ENCODE measurements at places on chromosomes 16 and 17. TPM values are rescaled to one million over a fixed set of nuclear protein-coding genes. Genes with fewer than 3 reads are reported as not detected.
A peak's percentile ranks its signal among the peaks of the same experiment; 100 is the strongest.

The RARA gene
- total RNA-seq: 52.0 TPM

GRCh38 chr16:56389554-56389953 is 35.8 kb downstream of the AMFR start:
- no peaks in the 10 kb centered on the region for H3K27me3 ChIP-seq
- no peaks in the 10 kb centered on the region for H3K4me1 ChIP-seq
- no peak overlapping the region for H3K27ac ChIP-seq
- DNase-seq: no peak
- H3K36me3 ChIP-seq: peaks cover 77% of the 10 kb centered on the region

The SAMD14 gene
- total RNA-seq: 0.98 TPM

DNA sequence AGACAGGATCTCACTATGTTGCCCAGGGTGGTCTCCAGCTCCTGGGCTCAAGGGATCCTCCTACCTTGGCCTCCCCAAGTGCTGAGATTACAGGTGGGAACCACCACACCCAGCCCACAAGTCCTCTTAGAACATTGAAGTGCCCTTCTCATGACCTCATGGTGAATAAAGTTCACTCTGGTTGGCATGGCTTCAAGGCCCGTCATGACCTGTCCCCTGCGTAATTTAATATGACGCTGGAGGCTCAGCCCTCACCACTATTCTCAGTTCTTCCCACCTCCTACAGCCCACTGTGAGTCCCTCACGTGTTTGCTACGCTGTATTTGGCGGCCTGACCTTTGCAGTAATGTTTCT is 1.9 kb downstream of the ENDOV start:
- DNase-seq: no peak
- no peak overlapping the region for H3K4me3 ChIP-seq
- H3K27ac ChIP-seq: no peak overlapping the region
- H3K4me1 ChIP-seq: peaks cover 26% of the 10 kb centered on the region
- peaks cover 6% of the 10 kb centered on the region for H3K36me3 ChIP-seq

- H3K27me3 ChIP-seq: no peaks in the 10 kb centered on the region
- H3K4me3 ChIP-seq: no peak within 1 kb of the TSS
- DNase-seq: no peak
- H3K36me3 ChIP-seq: no peaks in the 10 kb centered on the region
Measured at GRCh38 chr16:56864960-56865359, at the start of gene SLC12A3. TSS of gene SLC12A3 (plus strand) at chr16:56865207. CDS start at chr16:56865236, 29 bp downstream.

DNA sequence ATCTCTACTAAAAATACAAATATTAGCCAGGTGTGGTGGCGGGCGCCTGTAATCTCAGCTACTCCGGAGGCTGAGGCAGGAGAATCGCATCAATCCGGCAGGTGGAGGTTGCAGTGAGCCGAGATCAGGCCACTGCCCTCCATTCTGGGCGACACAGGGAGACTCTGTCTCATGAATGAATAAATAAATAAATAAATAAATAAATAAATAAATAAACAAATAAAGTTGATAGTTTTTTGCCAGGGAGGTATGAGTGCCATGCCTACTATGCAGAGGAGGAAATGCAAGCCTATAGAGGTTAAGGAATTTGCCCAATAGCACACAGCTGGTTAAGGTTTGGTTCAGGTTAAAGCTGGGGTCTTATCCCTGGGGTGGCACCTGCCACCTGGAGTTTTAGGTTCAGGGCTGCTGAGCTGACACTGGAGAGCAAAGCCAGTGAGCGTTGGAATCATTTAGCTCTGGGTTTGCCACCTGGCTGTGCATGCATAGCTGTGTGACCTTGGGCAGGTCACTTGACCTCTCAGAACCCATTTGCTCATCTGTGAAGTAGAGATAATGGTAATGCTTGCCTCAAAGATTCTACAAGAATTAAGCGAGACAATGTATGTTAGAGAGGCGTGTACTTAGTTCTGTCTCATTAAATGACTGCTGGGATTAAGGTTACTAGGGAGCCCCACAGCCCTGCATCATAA is 1.2 kb downstream of the OTOA start:
- peaks cover 5% of the 10 kb centered on the region for H3K27me3 ChIP-seq
- no peaks in the 10 kb centered on the region for H3K36me3 ChIP-seq
- peaks cover 12% of the 10 kb centered on the region for H3K4me1 ChIP-seq
- H3K27ac ChIP-seq: no peak overlapping the region

DNA sequence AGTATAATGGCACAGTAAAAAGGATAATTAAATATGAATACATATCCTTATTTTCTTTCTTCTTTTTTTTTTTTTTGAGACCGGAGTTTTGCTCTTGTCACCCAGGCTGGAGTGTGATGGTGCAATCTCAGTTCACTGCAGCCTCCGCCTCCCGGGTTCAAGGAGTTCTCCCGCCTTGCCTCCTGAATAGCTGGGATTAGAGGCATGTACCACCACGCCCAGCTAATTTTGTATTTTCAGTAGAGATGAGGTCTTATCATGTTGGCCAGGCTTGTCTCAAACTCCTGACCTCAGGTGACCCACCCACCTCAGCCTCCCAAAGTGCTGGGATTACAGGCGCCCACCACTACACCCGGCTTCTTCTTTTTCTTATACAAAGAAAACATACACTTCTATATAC is 12.0 kb downstream of the GABARAPL2 start:
- H3K4me3 ChIP-seq: no peak overlapping the region
- H3K27me3 ChIP-seq: no peaks in the 10 kb centered on the region
- no peak for DNase-seq
- H3K4me1 ChIP-seq: peaks cover 6% of the 10 kb centered on the region

GRCh38 chr17:16383772-16384287 is 2.9 kb downstream of the UBB start:
- no peak for DNase-seq
- peaks cover 13% of the 10 kb centered on the region for H3K36me3 ChIP-seq
- no peak overlapping the region for H3K4me3 ChIP-seq
- peak overlapping the region; percentile 23 for H3K27ac ChIP-seq
- peaks cover 57% of the 10 kb centered on the region for H3K4me1 ChIP-seq
- no peaks in the 10 kb centered on the region for H3K27me3 ChIP-seq

DNA sequence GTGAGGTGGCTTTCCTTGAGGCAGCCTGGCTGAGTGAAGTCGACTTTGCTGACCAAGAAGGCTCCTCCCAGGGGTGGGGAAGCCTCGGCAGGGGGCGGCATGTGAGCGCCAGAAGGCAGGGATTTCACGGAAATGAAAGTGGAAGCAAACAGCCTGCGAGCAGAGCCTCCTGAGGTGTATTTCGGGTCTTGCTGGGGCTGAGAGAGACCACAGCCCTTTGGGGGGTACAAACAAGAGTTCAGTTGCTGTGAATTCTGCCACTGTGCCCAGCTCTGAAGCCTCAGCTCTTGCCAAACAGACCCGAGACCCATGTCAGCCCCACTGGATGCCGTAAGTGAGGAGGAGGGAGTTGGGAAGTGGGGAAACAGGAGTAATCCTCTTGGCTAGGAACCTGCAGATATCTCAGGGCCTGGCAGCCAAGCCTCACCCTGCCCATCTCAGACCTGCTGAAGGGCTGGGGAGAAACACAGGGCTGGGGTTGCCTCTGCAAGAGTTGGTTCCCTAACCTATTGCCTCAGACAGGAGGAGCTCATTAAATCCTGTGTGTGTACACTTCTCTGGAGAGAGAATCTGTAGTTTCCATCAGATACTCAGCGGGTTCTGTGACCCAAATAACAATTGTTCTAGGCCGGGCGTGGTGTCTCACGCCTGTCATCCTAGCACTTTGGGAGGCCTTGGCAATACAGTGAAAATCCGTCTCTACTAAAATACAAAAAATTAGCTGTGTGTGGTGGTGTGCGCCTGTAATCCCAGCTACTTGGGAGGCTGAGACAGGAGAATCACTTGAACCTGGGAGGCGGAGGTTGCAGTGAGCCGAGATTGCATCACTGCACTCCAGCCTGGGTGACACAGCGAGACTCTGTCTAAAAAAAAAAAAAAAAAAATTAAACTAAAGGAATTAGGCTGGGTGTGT is at the start of gene IFI35:
Gene IFI35 (plus strand): TSS at position 146 of the 913 bp plus-strand sequence. CDS start 164 bp downstream, at position 310.
- peak; percentile 97 for DNase-seq
- H3K4me3 ChIP-seq: peak within 1 kb of the TSS; percentile 87
- H3K27me3 ChIP-seq: no peaks in the 10 kb centered on the region
- H3K27ac ChIP-seq: peak within 1 kb of the TSS; percentile 89
- H3K4me1 ChIP-seq: peaks cover 33% of the 10 kb centered on the region
- H3K36me3 ChIP-seq: peaks cover 18% of the 10 kb centered on the region

GRCh38 chr16:3781421-3781820 is 64.1 kb upstream of the TRAP1 start:
- no peak for DNase-seq
- H3K36me3 ChIP-seq: peaks cover 77% of the 10 kb centered on the region
- no peaks in the 10 kb centered on the region for H3K4me1 ChIP-seq
- no peak overlapping the region for H3K4me3 ChIP-seq
- no peaks in the 10 kb centered on the region for H3K27me3 ChIP-seq

DNA sequence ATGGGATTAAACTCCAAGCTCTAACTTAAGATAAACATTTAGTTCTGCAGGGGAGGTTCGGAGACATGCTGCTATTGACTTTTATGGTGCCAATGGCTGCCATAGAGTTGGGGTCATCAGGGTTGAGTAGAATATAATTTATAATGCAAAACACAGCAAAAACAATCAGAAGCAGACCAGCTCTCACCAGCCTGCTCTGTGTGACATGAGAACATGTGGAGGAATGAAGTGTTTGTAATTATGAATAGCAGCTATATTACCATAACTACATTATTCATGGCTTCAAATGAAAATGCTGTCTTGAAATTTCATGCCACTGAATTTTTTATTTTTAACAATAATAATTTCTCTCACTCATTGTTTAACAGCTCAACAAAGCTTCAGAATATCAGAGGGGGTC is 645.6 kb upstream of the CDH8 start:
- H3K4me1 ChIP-seq: no peaks in the 10 kb centered on the region
- H3K4me3 ChIP-seq: no peak overlapping the region
- H3K27ac ChIP-seq: no peak overlapping the region
- no peak for DNase-seq
- H3K27me3 ChIP-seq: no peaks in the 10 kb centered on the region

The STXBP4 gene
- total RNA-seq: 17.9 TPM

The PTX4 gene
- total RNA-seq: not detected

- peaks cover 4% of the 10 kb centered on the region for H3K4me1 ChIP-seq
- no peak overlapping the region for H3K4me3 ChIP-seq
- no peaks in the 10 kb centered on the region for H3K36me3 ChIP-seq
- H3K27ac ChIP-seq: no peak overlapping the region
- H3K27me3 ChIP-seq: no peaks in the 10 kb centered on the region
- DNase-seq: no peak
Measured at GRCh38 chr16:65672960-65673359, 551.1 kb upstream of the CDH11 start.

- H3K4me1 ChIP-seq: peaks cover 87% of the 10 kb centered on the region
- H3K27me3 ChIP-seq: no peaks in the 10 kb centered on the region
- no peak for DNase-seq
- H3K27ac ChIP-seq: no peak overlapping the region
- peaks cover 10% of the 10 kb centered on the region for H3K36me3 ChIP-seq
Measured at GRCh38 chr17:17061516-17061915, 19.3 kb downstream of the MPRIP start.
